Activated CD4-positive, alpha-beta T cell treated with anti-CD3 and anti-CD28 coated beads for 24 hours (primary cell): ENCODE measurements at places on chromosomes 3 and 15.
A peak's percentile ranks its signal among the peaks of the same experiment; 100 is the strongest.

- DNase-seq: no peak
Measured at GRCh38 chr3:63015614-63016309, 140.5 kb upstream of the CADPS start.

- no peak for DNase-seq
Measured at GRCh38 chr3:181457190-181457589, 254.5 kb upstream of the SOX2 start.

DNA sequence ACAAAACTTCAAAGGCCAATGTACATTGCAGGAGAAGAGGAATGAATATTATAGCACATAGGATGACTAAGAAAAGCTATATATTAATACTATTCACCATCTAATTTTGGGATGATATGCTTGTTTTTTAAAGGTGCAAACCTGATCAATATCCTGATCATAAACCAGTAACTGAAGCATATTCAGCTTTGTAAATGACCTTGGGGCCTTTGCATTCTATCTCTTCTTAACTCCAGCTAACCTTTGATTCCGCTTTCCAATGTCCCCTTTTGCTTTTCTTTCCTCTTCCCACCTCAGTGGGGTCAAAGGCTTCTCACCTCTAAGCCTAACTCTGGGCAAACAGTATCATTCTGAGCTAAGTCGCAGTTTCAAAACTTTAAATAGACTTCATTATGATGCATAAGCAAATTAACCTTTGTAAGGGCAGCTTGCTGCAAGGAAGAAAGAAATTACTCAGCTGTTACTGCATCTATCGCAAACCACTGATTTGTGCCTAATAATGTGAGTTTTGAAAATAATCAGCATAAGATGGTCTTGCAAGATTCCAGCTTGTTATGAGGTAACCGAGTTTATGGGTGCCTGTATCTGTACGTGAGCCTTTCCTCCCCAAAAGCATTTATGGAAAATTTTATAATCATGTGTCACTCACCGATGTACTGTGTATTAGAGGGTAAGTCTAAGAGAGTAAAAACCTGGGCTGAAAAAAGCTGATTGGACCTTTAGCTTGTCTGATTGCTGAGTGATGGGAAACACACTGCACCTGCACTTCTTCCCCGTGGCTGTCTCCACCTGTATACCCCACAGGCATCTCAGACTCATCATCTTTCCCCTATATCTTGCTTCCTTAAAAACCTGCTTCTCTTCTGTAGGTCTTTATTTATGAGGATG is 116.8 kb downstream of the TPRG1 start:
- DNase-seq: no peak

GRCh38 chr3:127307112-127307835 is 19.4 kb upstream of the PRR20G start:
- no peak for DNase-seq

DNA sequence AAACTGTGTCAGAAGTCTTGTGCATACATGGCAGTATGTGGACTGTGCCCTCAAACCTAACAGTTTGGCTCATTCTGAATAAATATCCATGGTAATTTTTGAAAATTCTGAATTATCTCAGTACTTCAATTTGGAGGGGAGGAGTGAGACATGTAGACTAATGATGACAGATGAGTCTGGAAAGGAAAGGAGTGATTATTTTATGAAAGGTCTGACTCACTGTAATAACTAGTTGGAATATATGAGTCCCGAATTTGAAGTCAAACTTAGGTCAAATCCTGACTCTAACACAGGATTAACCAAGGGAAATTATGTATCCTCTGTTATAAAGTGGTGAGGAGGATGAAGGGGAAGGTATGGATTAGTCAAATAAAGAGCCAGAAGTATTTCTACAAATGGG is 38.6 kb downstream of the SUCNR1 start:
- no peak for DNase-seq

DNA sequence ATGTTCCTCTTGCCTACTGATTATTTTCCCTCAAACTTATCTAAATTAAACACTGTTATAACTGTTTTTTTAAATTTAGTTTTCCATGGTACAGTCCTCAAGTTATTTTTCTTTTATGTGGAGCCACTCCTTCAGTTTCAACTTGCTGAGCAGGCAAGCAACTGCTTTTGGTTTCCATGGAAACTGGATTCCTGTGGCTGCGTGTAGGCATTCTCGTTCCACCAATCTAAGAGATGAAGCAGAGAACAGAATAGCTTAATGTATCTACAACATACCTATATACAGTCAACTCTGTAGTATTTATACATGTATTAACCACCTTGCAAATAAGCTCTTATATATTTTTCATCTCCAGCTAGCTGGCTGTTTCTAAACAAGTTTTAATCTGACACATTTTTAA is 25.8 kb upstream of the ANXA2 start:
- no peak for DNase-seq

DNA sequence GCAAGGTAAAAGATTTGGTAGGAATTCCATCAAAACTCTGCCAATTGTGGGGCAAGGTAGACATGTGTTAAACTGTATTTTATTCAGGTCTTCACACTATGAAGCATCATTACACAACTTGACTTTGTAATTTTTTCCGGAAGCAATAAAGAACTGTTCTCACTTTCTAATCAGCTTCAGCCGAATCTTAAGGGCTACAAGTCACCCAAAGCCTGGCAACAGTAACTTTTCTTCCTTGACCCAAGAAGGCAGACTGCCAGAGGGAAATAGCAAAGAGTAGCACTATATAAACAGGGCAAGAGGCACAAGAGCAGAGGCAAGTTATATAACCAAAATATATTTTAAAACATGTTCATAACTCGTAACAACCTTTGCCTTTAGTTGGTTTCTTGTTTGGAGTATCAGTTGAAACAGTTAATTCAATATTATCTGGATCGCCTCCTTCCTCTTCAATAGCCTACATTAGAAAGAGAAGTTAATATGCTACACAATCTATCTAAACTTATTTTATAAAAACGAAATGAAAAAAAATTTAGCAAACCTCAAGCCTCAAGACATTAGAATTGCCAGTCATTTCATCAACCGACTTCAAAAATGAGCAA is 1.4 kb downstream of the SLTM start:
- no peak for DNase-seq

GRCh38 chr3:16884084-16884747 is 539 bp upstream of the PLCL2 start:
- DNase-seq: peak; percentile 70

- DNase-seq: no peak
Measured at GRCh38 chr15:29094711-29095110, 174.9 kb downstream of the NSMCE3 start.

DNA sequence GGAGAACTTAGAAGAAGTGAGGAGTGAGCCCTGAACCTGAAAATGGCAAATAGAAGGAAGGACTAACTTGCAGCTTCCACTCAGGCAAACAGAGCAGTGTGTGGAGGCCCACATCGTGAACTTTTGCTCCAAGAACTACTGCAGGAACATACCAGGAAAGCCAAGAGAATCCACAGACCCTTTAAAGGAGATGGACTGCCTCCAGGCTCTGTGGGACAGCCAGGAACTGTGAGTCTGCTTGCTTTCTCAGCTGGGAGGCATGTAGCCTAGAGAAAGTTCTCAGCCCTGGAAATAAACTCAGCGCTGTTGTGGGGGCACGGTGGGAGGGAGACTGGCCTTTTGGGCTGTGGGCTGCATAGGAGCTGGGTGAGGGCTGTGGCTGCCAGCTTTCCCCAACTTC is 93.0 kb downstream of the SNRK start:
- no peak for DNase-seq

GRCh38 chr3:69787436-69788168 is 48.3 kb downstream of the MITF start:
- no peak for DNase-seq

DNA sequence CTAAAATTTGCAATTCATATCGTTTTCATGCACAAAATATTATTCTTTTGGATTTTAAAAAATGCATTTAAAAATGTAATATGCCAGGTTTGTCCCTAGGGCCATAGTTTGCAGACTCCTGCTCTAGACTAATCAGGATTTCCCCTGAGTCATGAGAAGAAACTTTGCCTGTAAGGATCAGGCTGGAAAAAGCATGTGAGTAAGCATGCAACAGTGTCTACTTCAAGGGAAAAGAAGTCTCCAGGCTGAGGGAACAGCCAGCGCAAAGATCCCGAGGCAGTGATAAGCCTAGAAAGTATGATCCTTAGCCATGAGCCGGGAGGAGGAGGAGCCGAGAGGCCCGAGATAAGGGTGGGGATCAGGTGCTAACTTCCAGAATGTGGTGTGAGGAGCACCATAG is 382.8 kb upstream of the CFAP20DC start:
- DNase-seq: no peak

DNA sequence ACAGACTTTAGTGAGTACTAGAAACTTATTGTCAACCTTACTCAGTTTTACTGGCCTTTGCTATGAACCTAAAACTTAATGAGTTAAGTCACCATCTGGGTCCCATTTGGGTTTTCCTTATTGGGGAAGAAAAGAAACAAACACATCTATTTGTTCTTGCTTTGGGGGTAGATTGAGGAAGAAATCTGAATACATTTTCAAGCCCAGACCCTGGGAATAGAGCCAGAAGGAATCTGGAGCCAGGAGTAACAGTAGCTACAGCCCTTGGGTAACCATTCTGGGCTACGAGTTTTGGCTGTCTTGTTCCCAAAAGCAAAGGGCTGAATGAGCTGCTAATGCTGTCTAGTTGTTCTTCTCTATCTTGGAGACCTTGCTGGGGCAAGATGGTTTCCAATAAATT is 16.5 kb downstream of the SLC12A1 start:
- no peak for DNase-seq

DNA sequence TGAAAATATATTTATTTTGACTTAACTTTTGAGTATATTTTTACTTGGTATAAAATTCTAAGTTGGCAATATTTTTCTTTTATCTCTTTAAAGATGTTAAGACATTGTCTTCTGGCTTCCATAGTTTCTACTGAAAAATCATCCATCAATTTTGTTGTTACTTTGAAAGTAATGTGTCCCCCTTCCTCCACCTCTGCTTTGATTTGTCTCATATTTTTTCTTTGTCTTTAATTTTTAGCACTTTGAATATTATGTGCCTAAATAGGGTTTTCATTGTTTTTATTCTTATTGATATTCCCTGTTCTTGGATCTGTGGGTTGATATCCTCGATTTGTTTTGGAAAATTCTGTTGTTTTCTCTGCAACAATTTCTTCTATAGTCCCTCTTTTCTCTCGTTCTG is 157.4 kb downstream of the CD47 start:
- no peak for DNase-seq

GRCh38 chr3:149528340-149528650 is 53.8 kb downstream of the TM4SF4 start:
- DNase-seq: no peak

DNA sequence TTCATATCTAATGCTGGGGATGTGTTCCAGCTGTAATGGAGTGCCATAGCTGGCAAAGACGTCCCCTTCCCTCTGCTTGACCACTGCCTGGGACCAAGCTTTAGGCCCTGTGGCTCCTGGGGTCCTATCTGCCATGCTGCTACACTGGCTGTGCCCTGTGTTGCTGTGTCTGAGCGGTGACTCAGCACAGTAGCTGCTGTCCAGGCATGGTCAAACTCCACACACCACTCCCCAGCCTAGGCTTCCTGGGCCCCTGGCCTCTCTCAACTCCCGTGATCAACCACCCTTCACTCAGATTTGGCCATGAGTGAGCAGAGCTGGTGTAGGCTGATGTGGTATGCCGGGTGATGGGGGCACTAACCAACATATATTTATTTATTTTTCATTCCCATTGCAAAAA is 27.0 kb downstream of the EPHB1 start:
- no peak for DNase-seq

DNA sequence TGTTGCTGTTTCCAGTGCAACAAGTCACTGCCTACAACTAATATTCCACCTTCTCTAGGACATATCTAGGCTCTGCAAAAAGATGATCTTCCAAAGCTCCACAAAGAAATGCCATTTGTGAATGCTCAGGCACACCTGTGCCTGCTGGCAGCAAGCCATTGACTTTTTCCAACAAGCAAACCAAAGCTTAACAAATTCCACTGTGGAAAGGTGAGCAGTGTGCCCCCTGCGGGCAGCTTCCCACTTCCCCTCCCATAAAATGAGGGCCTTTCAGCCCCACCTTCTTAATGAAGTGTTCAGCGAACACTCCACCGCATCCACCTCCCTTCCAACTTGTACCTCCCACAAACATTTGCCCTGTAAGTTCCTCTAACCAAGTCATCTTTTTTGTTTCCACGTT is 157.5 kb upstream of the SLC24A5 start:
- DNase-seq: no peak

GRCh38 chr3:151998744-151999143 is 125.3 kb downstream of the SUCNR1 start:
- DNase-seq: no peak

DNA sequence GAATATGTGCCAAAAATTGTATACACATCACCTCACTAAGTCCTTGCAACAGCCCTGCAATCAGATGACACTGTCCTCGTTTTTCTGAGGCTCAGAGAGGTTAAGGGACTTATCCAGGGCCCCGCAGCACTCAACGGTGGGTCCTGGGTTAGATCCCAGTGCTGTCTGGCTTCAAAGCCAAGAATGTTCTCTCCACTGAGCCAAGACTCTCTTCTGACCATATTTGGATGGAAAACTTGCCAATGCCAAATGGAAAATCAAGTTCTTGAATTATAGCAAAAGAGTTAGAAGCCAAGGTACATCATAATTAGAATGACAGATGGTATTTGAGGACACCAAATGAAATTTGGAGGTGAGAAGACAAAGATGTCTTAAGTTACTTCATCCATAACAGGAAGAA is 75.9 kb downstream of the NCEH1 start:
- no peak for DNase-seq

GRCh38 chr3:148077318-148077923 is 620.3 kb upstream of the AGTR1 start:
- DNase-seq: no peak

- DNase-seq: no peak
Measured at GRCh38 chr3:12948371-12948770, 107.0 kb upstream of the RPL32 start.

- no peak for DNase-seq
Measured at GRCh38 chr3:121405631-121406030, 140.2 kb downstream of the POLQ start.

DNA sequence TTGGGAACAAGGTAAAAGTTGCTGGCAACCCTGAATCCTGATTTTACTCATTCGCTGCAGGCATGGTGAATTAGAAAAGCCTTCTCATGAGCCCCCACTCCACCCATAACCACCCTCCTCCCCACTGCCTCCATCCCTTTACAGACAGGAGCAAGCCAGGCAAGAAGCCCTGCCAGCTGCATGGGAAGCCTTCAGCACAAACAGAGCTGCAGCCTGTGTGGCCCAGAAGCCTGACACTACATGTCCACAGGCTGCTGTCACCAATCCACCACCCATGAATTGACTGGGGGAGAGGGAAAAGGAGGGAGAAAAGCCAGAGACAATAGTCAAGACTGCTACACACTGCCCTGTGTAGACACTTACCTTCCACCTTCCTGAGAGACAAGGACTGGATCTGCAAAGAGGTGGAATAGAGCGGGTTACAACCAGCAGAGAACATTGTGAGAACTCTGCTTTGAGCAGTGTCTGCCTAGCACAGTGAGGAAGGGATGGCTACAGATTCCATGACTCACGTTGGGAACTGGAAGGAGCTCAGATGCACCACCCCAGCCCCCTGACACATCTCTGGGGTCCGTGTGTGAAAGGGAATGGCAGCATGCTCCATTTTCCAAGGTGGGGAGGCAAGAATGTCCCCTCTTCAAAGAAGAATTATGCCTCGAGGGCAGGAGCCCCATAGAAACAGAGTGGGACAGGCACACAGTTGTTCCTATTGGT is 33.9 kb downstream of the DZIP1L start:
- no peak for DNase-seq
